Stimulated activated CD8-positive, alpha-beta memory T cell treated with anti-CD3 and anti-CD28 coated beads, Interleukin-7, amount 100 ng/mL, for 4 hours (primary cell): ENCODE measurements at places on chromosomes 2 and 18.

GRCh38 chr18:76328140-76328539 lies 166.9 kb downstream of the ZNF516 start:
- DNase-seq, result no peak

- DNase-seq, result no peak
Observed at GRCh38 chr2:129935118-129935517, 44.3 kb upstream of the RAB6C start.

- DNase-seq, result no peak
Observed at GRCh38 chr2:8679567-8679826, 2.4 kb upstream of the ID2 start.

- no peak for DNase-seq
Observed at GRCh38 chr2:134452042-134452733, 198.3 kb downstream of the MGAT5 start.
